ENCODE measurements at places on chromosomes 5 and 9.

- peak; percentile 3 for DNase-seq
Measured at GRCh38 chr5:13478831-13479465, 465.5 kb downstream of the DNAH5 start.

- DNase-seq, result no peak
Measured at GRCh38 chr9:137457406-137458193, 1.5 kb downstream of the NSMF start.

- DNase-seq, result no peak
Measured at GRCh38 chr9:7370988-7371387, 428.6 kb downstream of the DMAC1 start.

DNA sequence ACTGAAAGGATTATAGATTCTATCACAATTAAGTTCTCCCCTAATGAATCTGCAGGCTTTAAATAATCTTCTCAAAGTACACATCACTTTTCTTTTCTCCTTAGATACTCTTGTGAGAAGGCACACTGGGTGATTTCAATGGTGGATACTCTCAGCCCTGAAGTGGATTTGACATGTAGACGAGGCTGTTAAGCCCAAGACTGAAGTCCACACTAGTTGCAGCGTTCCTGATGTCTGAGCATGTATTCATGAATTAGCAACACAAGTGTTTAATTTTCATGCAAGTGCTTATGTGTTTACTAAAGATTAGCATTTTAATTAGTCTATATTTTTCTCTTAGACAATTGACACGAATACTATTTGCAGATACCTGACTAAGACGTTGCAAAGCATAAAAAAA lies 218.9 kb downstream of the TMEM161B start:
- DNase-seq, result no peak

DNA sequence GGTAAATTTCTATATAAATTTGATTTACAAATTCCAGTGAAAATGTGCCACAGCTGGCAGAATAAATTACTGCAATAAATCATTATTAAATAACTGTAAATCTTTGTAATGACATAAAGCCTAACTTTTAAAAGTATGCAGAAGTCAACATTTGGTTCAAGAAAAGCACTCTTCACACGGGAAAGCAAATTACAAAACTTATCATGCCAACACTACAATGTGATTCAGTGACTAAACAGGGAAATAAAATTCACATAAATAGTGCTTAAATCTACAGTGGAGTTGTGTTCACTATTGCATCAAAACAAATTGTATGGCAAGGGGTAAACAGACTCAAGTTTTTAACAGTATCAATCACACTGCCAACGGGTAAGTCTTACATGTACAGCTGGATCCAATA lies 117.2 kb downstream of the BNC2 start:
- DNase-seq, result no peak

DNA sequence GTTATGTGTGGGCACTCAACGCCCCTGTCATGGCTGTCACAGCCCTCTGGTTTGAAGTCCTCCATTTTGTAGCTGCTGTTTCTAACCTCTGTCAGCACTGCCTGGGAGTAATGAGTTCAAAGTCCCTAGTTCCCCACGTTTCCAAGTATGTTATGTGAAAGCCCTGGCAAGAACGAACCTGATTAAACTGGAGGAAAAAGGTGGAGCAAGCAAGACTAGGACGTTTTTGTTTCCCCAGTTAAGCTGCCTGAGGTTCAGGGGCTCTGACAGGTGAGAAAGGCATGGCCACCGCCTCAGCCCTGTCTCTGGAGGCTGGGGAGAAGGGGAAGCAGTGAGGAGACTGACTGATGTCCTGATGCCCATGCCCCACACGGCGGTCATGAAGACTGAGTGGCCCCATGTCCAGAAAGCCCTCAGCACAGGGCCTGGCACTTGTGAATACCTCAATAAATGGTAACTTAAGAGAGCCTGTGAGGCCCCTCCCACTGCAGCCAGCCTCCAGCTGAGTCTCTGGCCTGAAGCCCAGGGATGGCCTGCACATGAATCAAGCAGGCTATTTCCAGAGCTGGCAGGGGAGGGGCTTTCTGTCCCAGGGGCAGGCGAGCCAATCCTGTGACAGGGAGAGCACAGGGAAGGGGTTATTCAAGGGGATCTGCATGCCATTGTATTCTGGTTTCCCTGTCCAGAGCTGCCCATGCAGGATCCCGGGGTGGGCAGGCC lies 61.8 kb downstream of the PFDN1 start:
- peak; percentile 19 for DNase-seq

- no peak for DNase-seq
Measured at GRCh38 chr5:1899201-1899600, 16.5 kb upstream of the IRX4 start.

GRCh38 chr9:101706997-101707396 lies 31.4 kb downstream of the GRIN3A start:
- DNase-seq, result no peak

DNA sequence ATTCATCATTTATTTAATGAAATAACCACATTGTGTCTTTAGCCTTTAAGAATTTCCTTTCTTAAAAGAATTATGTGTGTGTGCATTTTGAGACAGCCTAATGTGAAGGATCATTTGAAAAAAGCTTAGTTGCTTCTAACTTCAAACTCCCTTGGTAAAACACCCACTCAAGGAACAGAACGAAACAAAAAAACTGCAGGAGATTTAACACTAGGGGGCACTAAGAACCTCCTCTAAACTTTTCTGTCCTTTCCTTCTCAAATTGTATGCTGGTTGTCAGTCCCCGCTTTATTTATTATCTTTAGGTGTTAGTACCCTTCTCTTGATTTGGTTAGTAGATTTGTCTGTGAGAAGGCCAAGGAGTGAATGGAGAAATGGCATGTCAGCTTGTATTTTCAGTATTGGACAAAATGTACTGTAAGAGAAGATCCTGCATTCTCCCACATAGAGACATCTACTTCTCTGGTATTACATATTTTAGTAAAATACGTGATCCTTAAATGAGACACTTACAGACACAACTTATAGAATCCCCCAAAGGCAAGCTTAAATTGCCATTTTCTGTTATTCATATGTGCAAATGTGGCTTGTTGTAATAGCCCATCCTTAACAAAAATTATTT lies 229.7 kb downstream of the MRPS30 start:
- DNase-seq, result no peak

DNA sequence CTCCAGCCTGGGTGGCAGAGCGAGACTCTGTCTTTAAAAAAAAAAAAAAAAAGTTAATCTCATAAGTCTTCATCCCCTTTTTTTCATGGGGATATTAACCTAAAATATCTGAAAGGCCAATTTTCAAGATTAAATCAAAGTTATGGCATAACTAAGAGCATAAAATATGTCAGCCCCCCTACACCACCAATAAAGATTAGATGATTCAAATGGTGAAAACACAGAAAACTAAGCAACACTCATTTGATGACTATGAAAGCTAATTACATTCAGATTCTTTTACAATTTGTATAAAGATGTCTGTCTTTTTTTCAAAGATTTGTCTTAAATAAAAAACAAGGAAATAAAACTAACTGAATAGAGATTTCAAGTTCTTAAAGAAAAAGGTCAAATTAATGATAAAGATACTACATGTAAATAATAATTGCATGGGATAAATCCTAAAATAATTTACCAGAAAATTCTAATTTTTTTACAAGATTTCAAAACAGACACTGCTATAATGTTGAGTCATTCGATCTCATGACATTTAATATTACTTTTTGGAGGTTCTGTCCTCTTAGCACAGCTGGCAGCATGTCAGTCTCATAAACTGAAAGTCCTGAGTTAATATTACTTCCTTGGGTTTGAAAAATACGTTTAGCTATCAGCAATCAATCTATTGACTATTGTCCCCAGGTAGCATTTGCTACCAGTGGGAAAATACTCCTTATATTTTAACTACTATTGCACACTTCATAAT lies 112.9 kb downstream of the KIAA0825 start:
- no peak for DNase-seq

DNA sequence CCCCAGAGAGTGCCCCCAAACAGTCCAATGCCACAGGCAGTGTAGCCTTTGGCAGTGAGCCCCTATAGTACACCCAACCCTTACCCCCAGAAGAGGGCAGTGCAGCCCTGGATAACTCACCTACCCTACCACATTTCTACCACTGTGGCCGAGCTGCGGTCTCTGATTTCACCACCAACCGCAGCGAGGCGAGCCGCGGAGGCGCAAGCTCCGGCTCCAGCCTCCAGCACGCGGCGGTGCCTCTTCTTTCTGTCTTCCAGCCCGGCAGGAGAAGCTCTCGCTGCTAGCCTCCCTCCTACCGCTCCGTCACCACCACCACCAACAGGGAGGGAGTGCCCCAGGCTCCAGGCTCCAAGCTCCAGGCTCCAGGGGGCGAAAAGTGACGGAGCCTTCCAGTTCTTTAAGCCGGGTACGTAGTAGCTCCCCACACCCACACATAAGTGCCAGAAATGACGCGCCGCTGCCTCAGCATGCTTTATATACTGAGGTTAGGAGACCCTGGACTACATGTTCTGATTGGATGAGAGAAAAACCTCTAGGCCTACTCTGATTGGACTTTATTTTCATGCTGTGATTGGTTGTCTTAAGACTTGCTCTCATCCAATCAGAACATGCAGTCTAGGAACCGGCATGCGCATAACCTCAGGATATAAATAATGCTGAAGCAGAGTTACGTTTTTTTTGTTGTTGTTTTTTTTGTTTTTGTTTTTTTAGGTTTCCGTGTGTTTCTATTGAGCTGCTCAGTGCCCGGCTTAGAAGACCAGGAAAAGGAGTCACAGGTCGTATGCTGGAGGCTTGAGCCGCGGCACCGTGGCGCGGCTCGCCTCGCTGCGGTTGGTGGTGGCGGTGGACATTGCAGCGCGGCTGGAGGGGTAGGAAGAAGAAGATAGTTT lies at the start of gene PCAT7:
Gene PCAT7 (plus strand): TSS at position 645 of the 893 bp plus-strand sequence.
- DNase-seq, result peak; percentile 44

DNA sequence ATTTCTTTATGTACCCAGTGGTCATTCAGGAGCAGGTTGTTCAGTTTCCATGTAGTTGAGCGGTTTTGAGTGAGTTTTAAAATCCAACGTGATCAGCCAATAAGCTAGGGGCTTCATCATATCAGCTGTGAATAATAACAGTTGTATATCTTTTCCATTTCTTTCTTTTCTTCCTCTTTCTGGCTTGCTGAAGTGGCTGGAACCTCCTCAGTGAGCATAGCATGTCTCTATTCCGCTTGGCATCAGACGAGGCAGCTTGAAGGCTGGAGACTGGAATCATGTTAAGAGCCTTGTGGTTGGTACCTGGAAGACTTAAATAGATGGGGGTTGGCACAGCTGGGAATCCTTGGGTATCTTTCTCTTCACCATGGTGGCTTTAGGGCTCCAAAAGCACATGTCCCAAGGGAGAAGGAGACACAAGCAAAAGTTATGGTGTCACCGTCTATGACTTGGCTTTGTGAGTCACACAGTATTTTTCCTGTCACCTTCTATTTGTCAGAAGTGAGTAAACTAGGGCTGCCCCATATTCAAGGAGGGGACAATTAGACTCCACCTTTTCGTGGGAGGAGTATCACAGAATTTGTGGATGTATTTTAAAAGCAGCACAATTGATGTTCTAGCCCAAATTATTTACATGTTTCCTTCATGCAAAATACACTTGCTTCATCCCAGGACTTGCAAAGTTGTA lies 38.0 kb upstream of the RETREG1 start:
- DNase-seq, result no peak

DNA sequence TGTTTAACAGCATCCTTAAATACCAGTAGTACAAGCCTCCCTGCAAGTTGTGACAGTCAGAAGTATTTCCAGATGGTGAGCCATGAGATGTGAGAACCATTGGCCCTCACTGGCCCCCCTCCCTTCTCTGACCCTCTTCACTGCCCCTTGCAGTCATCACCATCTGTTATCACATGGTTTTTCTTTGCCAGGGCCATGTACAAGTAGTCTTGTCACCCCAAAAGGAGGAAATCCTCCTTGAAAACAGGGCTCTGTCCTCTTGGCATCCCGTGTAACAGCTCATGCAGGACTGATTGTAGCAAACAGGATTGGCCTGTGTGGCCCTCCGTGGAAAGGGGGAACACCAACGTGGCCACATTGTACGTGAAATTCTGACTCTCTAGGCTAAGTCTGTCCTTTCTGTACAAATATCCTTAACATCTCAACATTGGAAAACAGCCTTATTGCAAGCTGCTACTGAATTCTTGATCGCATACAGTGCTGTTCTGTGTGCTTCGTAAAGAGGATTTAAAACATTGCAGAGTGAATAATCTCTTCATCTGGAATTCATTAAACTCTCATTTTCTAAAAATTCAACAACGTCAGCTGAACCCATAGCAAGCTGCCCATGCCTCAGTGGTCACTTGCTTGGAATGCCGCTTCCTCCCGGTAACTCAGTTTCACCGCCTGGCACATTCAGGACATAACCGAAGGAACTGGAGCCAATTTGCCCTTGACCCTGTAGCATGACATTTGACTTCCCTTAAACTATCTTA lies 171.7 kb downstream of the ATPSCKMT start:
- DNase-seq, result no peak

- DNase-seq, result no peak
Measured at GRCh38 chr9:87515006-87515405, 17.3 kb downstream of the DAPK1 start.

DNA sequence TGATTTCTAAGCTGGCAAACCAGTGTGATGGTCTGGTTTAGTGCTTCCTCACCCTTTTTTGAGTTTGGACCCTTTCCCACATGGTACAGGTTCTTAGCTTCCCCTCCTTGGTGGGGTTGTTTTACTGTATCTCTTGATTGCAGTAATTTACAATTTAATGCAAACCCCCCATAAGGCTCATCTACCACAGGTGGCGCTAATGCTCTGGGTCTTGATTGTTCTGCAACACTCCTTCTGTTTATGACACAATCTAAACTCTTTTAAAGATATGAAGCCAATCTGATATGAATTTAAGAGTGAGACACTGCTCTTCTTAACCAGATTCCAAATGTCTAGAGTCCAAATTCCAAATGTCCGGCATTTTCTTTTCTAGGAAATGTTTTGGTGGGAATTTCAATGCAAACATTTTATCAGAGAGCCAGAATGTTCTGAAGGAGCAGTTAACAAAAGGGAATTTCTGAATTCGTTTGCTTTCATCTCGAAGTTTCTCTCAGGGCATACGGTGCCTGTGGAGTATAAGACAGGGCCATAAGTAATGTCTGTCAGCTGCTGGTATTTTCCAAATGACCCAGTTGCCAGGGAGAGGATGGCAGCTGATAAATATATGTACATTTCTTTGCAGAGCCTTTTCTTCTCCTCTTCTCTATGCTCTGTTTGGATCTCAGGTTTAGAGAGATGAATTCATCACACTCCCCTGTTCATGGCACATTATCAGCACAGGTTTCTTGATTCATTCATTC lies 246.8 kb downstream of the ARHGAP26 start:
- no peak for DNase-seq

GRCh38 chr5:168989731-168990505 lies 311.0 kb downstream of the SLIT3 start:
- no peak for DNase-seq

DNA sequence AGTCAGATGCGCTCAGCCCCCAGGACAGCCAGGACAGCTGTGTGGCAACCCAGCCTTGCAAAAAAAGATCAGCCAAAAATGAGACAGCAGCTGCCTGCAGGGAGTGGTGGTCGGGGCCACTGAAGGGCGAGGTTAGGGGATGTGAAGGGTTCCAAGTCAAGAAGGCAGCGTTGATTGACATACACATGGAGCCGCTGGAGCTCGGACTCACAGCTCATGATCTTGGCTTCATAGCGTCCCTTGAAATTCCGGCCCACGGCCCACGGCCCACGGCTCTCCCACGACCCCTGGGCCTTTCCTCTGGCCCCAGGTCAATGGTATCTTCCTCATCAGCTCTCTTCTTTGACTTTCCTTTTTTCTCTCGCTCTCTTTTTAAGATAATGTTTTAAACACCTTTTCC lies 390.0 kb upstream of the IRX4 start:
- DNase-seq, result no peak

Measured in NCI-H187 (cell line).